Fibroblast of the conjunctiva (primary cell): ENCODE measurements at places on chromosomes 4 and X.

DNA sequence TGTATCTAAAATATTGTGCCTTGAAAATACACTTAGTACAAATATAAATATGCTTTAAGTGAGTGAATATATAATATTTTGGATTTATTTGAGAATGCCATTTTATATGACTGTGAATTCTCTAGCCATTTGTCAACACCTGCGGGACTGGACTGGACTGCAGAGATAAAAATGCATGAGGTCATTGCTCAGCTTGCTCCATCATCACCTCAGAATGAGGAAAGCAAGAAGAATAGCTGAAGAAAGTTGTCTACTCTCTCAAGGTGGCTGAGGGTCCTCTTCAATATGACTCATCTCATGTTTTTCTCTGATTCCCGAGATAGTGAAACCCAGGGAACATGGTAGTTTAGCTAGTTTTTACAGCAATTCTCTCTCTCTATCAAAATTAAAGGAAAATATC is 732.5 kb upstream of the AGA start:
- no peak for DNase-seq

- no peak for DNase-seq
Measured at GRCh38 chr4:16676230-16676770, 222.1 kb downstream of the LDB2 start.

- no peak for DNase-seq
Measured at GRCh38 chr4:68906780-68907137, 44.8 kb downstream of the UGT2A3 start.

DNA sequence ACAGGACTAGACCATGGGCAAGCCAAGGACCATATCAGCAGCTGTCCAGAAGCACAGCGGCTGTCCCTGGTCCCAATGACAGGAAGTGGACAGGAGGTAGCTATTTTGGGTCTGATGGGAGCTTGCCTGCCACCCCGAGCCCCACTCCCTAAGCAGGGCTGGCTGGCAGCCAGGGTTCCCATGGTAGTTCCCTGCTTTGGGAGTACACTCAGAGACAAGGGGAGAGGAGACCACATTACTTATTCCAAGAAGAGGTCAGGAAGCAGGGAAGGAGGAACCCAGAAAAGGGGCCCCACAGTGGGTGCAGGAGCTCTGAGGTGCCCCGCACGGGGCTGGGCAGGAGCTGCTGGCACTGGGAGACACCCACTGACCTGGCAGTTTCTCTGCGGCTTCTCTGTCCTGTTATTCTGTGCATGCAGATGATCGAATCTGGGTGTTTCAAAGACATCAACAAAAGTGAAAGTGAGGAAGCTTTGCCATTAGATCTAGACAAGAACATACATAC is 36.3 kb downstream of the HTT-AS start:
- no peak for DNase-seq

- no peak for DNase-seq
Measured at GRCh38 chrX:17442898-17443297, 67.9 kb downstream of the NHS start.

GRCh38 chrX:122878269-122878668 is 305.8 kb upstream of the GRIA3 start:
- DNase-seq = no peak

- no peak for DNase-seq
Measured at GRCh38 chrX:53251307-53251706, 26.3 kb upstream of the KDM5C start.

DNA sequence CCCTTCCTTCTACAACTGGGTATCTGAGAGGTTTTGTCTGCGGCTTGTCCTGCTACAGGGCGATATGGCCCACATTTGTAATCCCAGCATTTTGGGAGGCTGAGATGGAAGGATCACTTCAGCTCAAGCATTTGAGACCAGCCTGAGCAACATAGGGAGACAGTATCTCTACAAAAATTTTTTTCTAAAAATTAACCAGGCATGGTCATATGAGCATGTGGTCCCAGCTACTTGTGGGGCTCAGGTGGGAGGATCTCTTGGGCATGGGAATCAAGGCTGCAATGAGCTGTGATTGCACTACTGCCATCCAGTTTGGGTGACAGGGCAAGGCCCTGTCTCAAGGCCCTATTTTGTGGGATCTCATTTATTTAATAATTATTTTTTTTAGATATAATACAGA is 420.6 kb upstream of the PABPC4L start:
- no peak for DNase-seq
